Spinal cord (tissue), 10 donors: ENCODE measurements at places on chromosomes 7 and 10. TPM values are rescaled to one million over a fixed set of nuclear protein-coding genes. Genes with fewer than 3 reads are reported as not detected.

- DNase-seq = no peak
Measured at GRCh38 chr10:61028861-61029361, 84.9 kb upstream of the RHOBTB1 start.

DNA sequence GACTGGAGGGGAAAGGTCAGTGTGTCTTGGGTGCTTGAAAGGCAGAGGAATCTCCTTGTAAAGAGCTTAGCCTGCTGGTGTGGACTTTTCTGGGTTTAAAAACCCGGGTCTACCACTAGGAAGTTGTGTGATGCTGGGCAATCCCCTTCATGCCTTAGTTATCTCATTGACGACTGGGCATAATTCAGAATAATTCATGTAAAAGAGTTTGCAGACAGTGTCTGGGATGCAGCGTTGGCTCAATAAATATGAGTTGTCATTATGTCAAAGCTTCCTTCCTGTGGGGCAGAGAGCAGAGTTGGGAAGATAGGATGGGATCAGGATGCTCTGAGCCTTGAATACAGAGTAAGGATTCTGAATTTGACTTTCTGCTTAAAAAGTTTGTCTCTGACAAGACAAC, 196.4 kb downstream of the ADRA2A start:
- no peak for DNase-seq

GRCh38 chr7:1562116-1562515, 6.1 kb upstream of the TMEM184A start:
- no peak for DNase-seq

The FAM25G gene
- total RNA-seq = not detected

DNA sequence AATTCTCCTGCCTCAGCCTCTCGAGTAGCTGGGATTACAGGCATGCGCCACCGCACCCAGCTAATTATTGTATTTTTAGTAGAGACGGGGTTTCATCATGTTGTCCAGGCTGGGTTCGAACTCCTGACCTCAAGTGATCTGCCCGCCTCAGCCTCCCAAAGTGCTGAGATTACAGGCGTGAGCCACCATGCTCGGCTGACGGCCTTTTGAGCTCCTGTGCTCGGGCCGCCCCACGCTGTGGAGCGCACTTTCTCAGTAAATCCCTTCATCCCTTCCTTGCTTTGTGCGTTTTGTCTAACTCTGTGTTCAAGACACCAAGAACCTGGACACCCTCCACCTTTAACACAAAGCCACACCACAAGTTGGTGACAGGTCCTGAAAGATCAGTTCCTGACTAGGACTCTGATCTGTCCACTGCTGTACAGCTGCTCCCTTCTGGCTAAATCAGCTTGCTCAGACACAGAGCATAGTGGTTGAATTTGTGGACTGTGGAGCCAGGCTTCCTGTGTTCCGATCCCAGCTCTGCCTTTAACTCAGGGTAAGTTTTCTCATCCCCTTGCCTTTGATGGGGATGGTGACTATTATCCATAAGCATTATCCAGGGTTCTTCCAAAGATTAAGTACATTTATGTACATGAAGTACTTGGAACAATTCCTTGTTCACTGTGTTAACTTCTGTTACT, 20.1 kb downstream of the CHST3 start:
- DNase-seq = no peak

The NUTM2B gene
- 1.4 TPM for total RNA-seq

GRCh38 chr7:12257582-12257981, 46.5 kb downstream of the TMEM106B start:
- no peak for DNase-seq

DNA sequence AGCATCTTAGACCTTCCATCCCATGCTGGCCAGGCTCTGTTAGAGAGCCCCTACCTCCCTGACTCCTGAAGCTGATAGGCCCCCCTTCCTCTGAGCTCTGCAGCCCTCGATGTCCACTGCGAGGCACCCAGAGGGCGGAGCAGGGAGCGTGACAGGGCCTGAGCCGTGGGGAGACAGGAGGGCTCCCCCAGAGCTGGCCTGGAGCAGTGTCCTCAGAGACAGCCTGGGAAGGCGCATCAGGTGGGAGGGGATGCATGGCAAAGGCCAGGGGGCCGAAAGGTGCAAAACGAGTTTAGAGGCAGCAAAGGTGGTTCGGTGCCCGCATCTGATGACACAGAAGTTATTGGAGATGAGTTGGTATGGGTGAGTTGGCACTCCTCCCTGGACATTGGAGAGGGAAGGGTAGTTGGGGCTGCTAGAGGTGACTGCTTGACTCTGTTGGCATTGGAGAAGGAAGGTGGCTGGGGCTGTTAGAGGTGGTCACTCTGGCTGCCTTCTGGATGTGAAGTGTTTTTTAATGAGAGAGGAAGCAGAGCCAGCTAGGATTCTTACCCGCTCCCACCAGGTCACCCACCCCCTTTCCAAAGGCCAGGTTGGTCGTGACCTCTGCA, 53.1 kb downstream of the PRF1 start:
- DNase-seq = no peak

The ZMYND11 gene
- 112 TPM for total RNA-seq

GRCh38 chr10:10917031-10917430, 100.6 kb upstream of the CELF2 start:
- DNase-seq = no peak
